CD4-positive, alpha-beta T cell treated with Interleukin-2 at 100 ng/mL for 4 hours (primary cell): ENCODE measurements at places on chromosomes 1 and 21.

GRCh38 chr1:9721606-9722377 is 70.3 kb downstream of the PIK3CD start:
- peak; percentile 83 for DNase-seq

DNA sequence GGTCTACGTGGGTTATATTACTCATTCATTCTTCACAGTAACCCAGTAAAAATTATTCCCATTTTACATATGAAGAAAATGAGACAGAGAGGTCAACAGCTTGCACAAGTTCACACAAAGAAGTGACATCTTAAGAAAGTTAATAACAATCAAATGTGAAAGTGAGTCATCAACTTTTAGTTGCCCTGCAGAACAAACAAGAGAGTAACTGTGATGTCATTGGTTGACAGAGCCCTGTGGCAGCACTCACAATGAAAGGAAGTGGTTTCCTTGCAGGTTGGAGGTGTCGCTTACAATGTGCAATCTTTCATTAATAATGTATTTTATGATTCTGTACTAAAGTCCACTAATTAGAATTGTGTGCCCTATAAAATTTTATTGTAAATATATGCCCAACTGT is 369.6 kb downstream of the RYR2 start:
- DNase-seq, result peak; percentile 55

DNA sequence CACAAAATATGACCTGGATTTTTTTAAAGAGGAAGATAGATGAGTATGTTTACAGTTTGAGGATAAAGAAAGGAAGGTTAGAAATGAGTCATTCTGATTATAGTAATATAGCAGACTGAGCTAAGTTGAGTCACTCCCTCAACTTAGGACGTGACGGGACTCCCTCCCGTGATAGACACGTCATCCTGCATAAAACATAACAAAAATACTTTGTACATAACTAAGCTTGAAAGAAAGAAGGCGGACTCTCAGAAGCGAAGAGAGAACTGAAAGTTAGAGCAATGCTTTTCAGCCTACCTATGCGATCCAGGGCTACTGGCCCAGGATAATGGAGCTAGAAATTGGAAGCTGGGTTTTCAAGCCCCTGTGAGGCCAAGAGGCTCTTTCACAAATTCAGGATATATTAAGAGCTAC is 53.0 kb upstream of the DESI2 start:
- peak; percentile 49 for DNase-seq

DNA sequence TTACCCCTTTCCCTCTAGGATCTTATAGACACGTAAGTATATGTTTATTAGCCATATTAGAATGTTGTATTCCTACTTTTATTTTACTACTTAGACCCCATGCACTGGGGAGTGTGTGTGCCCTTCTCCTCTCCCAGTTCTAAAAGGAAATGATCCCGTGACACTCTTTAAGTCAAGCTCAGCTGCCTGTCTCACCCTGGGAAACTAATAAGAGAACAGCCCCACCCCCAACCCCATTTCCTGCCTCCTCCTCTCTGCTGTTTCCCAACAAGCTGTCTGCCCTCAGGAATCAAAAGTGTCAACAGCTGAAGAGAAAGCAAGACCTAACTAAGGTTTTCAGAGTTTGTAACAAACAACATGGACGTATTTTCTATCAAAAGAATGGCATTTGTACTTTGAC is 92.6 kb upstream of the VAV3 start:
- no peak for DNase-seq

DNA sequence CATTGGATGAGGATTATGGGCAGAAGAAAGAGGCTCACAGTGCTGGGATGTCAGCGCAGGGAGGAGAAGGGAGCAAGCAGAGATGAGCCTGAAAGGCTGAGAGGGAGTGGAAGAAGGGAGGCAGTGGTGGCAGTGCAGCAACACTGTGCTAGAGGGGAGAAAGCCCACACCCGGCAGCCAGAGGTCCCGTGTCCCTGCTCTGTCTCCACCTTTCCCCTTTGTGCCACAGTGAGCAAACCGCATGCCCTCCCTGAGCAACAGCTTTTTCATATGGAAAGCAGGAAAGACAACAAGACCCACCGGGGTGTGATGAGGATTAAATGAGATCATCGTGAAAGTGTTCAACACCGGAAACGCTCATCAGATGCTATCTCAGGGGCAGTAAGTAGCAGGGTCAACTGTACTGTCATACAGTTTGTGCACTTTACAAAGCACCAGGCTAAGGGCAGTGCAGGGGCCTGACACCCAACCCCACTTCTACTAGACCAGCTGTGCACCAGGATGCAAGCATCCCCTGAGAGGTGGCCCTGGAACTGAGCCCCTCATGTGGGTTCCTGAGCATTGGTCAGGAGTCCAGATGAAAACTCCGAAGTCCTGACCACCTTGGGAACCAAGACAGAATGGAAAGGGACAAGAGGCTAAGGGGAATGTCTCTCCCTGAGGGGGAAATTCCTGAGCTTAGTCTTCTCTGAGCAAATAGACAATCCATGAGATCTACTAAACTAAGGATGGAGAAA is 9.1 kb downstream of the NHLH1 start:
- no peak for DNase-seq

DNA sequence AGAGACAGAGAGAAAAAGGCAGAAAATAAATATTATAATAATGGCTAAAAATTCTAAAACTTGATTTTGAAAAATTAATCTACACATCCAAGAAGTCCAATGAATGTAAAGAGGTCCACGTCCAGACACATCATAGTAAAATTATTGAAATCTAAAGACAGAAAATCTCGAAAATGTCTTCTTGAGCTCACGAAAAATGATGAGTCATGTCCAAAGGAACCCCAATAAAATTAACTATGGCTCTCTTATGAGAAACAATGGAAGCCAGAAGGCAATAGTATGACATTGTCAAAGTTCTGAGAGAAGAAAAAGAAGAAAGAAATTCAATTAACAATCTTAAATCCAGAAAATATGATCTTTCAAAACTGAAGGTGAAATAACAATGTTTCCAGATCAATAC is 84.6 kb downstream of the LRRIQ3 start:
- DNase-seq, result no peak

GRCh38 chr1:12552951-12553921 is 64.8 kb downstream of the DHRS3 start:
- DNase-seq, result no peak

DNA sequence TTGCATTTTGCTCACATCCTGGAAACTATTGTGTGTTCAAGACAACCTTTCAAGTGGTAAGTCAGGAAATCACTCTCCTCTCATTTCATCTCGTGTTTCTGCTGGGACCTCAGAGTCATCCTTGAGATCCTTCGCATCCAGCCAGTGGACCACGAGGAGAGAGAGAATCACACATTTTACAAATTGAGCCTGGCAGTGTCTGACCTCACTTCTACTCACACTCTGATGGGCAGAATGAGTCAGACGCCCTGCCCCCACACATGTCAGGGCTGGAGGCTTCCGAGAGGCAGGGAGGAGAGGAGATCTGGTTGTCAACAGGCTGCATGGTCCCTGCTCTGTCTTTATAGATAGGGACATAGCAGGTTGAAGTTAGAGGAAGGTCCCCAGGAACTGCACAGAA is 509.7 kb downstream of the AJAP1 start:
- no peak for DNase-seq
